ENCODE measurements at places on chromosomes 1 and 21. TPM values are rescaled to one million over a fixed set of nuclear protein-coding genes. Genes with fewer than 3 reads are reported as not detected.

PDPN gene
- not detected for polyA plus RNA-seq

OVAAL gene
- polyA plus RNA-seq = 0.12 TPM

CD244 gene
- polyA plus RNA-seq = not detected

DMBX1 gene
- 1.7 TPM for polyA plus RNA-seq

DNA sequence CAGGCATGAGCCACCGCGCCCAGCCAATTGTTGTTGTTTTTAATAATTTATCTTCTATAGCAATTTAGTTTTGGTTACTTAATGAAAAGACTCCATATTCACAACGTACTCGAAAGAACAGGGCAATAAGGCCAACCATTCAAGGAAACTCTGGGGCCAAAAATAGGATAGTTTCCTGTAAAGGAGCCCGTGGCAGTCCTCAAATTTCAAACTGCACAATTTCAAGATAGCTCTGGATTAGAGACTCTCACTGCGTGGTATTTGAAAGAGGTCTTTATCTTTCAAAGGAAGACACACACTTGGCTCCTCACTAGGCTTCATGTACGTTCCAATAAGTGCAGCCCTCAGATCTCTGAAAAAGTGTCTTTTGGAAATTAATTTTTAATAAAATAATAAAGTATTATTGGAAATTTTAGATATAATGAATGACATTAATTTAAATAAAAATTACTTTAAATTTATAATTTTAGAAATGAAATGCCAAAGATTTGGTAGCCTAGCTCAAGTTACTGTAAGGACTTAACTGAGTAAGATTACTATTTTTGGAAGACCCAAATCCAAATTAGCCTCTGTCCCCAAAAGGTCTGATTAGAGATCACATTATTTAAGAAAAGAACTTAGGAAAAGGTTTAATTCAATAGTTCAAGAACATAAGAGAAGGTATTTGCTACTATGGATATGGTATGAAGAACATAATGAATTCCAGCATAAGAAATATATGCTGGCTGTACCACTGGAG lies 22.7 kb upstream of the DONSON start:
- no peak for DNase-seq

DNA sequence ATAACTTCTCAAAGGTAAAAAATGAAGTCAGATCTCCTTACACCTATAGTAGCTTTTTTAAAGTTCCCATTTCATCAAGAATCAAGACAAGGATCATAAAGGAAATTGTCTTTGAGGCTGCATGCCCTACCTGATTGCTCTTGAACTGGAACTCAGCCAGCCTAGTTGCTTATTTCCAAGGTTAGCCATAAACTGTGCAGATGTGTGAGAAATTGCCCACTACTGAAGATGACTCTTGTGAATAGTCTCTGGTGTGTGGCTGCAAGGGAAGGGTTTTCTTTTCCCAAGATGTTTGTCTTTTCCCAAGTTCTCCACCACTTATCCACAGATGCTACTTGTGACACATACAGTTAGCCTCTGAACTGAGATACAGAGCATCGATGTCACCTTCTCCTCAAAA lies 81.7 kb upstream of the DUSP10 start:
- DNase-seq = no peak

- DNase-seq = no peak
Measured at GRCh38 chr1:55073187-55073916, 34.0 kb downstream of the PCSK9 start.

DNA sequence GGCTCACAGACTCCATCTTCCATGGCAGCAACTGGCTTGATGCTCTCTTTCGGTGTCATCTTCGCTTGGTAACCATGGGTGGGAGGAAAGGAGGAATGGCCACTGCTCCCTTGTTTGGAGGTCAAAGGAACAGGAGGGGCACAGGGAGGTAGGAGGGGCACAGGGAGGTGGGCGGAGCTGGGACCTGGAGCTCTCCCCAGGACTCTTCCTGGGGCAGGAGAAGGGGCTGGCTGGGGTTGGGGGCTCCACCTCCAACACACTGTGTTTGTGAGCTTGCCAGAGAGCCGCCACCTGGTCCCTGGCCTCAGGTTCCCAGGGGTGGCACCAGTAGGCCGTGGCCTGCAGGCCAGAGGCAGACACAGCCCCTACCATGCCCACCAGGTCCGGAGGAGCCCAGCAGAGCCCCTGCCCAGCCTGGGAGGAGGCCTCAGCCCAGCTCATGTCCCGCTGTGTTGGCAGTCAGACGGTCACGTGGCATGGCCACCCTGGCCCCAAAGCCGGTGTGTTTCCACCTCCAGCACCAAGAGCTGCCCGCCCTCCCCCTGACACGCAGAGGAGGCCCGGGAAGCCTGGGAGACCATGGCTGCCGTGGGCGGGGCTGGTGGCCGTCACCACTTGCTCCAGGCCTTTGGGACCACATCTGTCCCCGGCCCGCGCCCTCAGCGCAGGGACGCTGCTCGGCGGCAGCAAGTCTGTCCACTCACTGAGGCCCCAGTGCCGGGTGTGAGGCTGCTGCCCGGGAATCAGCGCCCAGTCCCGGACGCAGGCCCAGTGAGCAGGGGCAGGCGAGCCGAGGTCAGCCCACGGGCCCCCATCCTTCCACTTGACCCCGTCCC lies 73.9 kb downstream of the MORN1 start:
- DNase-seq = no peak

- DNase-seq = no peak
Measured at GRCh38 chr1:81023187-81023724, 777.5 kb upstream of the ADGRL2 start.

DNA sequence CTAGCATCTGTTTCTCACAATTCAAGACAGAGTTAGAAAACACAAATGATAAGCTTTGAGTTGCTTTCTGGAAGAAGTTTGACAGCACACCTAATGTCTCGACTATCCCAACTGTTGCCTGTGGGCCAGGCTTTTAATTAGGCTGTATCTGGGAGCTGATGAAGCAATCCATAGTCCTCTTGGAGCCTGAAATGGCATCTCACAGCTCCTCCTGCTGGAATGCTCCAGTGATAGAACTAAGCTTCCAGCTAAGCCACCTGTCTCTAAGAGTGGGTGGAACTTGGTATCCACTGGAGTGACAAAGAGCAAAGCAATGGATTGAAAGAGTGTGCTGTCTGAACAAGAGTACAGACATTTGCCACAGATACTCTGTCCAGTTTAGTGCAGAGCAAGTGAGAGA lies 605.3 kb upstream of the NR5A2 start:
- no peak for DNase-seq

GRCh38 chr1:24289937-24290595 lies 29.1 kb upstream of the GRHL3 start:
- peak; percentile 88 for DNase-seq
